ENCODE measurements at places on chromosomes 2 and 18.
A peak's percentile ranks its signal among the peaks of the same experiment; 100 is the strongest.

DNA sequence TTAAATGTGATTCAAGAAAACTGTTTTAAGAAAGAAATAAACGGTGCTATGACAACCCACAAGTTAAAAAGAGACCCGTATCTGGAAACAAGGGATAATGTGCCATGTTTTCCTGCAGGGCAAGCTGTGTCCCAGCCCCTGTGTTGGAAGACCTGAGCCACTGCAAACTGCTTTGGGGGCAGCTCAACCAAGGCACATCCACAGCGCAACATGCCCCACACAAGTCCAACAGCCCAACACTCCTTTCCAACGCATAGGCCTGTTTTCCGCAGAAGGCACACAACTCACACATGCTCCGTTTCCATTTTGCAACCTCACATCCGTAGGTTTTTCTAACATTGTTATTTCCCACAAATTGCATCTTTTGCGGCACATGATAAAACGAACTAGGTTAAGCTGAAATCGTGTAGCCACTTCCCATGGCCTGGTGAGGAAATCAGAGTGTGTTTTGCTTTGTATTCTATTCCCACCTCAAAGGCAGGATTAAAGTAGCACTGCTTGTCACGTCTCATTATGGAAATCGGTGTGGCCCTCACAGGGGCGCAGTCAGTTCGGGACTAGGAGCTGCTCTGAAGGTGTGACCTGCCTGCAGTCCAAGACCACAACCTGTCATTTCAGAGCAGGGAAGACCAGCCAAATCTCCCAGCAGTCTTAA is 50.5 kb upstream of the ZNF516 start:
- no peak for DNase-seq

DNA sequence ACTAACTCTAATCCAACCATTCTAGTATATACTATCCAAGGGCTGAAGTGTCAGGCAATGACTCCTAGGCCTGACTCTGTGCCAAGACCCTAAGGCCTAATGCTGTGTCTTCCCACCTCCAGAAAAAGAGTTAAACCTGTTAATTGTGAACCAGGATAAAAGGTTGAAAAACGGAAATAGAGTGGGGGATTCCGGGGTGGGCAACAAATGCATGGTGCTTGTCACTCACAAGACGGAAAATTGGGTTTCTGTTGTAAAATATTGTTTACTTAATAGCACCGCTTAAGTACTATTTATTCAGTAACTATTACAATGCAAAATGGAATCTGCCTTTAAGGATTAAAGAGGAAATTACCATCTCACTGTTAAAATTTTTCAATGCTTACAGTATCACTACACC is 3.2 kb downstream of the STK17B start:
- peak; percentile 79 for DNase-seq

DNA sequence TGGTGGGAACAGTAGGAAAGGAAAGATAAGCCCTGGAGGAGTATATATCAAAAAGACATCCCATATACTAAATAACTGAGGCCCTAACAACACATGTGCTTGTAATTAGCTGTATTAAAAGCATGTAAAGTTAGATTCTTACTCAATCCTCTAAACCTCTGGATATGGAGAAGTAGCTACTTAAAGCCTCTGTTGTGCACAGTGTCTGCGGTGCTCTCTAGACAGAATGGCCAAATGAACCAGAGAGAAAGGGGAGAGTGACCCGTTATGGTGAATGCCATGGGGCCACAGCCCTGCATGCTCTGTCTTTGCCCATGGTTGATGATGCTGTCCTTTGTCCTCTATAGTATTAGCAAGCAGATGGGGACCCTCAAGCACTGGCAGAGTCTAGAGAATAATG is 104.4 kb upstream of the SLC8A1 start:
- no peak for DNase-seq

- peak; percentile 54 for DNase-seq
Observed at GRCh38 chr2:207600231-207600630, 25.0 kb downstream of the METTL21A start.

- DNase-seq, result peak; percentile 97
Observed at GRCh38 chr2:176582990-176583481, 313.8 kb downstream of the MTX2 start.

DNA sequence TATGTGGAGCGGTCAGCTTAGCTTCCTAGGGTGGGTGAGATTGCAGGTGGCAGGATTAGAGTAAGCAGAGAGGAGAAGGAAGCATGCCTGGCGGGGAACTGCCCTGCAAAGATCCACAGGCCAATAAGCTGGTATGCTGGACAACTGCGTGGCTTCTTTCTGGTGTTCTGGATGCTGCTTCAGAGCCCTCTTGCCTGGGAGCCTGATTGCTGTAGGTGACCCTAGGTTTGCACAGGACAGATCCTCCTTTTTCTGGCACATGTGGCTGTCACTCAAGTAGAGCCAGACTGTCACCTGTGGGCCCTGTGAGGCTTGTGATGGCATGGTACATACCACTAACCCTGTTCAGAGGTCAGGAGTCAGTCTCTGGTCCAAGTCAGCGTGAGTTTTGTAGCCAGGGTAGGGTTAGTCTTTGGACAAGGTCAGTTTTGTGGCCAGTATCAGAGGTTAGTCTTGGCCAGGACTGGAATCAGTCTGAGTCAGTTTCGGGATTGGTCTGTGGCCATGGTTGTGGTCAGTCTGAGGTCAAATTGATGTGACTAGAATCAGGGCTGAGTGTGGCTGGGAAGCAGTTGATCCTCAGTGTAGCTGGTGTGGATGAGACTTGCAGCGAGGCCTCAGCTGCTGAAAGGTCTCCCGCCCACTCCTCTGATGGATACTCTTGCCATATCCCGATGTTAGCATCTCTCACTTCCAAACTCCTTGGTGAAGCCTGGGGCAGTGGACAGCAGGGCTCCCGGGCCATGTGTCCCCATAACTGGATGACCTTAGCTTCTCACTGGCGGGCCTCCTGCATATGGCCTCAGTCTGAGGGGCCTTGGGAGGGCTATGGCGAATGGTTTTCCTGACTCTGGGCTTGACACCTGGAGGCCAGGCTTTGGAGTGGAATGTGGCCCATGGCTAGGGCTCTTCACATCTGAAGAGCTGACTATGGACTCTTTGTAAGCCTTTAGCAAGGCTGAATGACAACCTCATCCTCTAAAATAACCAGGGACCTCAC is 260.5 kb downstream of the DYSF start:
- DNase-seq, result no peak

GRCh38 chr18:69102959-69103358 is 297.7 kb upstream of the DOK6 start:
- no peak for DNase-seq

DNA sequence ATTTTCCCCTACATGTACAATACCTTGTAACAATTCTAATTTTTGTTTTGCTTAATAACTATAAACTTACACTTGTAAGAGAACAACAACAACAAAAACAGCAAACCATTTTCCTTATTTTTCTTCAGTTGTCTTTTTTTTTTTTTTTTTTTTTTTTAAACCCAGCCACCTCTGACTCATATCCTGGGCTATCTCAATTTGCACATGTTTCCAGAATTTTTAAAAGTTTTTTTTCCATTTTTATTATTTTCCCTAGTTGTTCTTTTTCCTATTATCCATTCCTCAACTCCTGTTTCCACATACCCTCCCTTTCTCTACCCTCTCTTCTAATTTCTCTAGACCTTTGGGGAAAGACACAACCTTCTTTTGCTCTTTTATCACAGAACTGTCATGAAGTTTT is 112.5 kb downstream of the EFEMP1 start:
- DNase-seq, result peak; percentile 7

DNA sequence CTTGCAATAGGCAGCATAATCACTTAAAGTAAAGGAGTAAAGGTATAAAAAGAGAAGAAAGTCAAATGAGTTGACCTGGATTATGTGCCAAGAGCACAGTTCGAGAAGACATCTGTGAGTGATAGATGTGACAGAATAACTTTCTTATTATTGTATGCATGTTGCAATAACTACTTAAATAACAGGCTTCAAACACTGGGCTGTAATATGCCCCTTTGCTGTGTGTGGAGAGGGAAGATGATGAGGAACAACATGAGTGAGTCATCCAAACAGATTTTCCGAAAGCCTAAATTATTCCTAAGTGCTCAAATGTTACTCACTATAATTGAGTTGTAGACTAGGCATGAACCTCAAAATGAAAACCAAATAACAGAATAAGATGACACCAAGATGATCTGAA is 328.1 kb downstream of the EXOC6B start:
- DNase-seq, result peak; percentile 2

DNA sequence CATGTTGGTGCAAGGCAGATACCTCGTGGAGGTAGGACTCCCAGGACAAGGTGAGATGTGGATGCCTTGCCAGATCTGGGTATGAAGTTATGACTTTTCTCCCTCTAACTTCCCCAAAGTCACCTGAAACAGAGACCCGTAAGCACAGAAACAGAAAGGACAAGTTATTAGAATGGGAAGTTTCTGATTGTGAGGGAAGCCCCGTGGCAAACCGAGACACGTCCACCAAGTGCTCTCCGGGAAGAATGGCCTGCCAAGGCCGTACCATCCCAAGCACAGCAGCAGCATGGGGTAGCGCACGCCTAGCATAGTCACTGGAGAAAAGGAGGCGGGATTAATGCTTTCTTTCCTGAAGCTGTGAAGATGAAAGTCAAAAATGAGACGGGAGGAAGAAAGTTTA is 110.6 kb downstream of the ZNF532 start:
- no peak for DNase-seq

GRCh38 chr2:45014016-45014702 is 4.9 kb upstream of the SIX2 start:
- peak; percentile 51 for DNase-seq

DNA sequence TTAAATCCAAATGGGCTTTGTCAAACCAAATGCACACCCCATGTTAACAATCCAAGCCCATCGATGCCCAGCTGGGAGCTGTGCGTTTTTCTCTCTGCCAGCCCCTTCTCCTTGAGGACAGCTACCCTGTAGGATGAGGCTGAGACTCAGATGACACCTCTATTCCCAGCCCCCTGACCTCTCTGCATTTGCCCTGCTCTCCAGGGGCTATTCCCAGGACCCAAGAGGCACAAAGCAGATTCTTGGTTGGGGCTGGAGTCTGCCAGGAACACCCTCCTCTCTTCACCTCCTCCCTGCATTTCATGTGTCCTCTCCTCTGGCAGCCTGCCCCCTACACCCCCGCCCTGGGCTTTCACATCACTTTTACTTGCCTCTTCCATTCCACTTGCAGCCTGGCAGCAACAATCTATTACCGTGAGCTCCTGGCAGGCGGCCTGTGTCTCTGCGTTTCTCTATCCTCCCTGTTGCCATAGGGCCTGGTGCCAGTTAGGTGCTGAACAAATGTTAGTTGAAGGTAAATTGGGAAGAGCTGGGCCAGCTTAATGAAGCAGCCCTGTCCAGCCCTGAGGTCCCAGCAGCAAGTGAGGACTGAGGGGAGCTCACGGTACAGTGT is 51.8 kb downstream of the ADD2 start:
- DNase-seq, result no peak

DNA sequence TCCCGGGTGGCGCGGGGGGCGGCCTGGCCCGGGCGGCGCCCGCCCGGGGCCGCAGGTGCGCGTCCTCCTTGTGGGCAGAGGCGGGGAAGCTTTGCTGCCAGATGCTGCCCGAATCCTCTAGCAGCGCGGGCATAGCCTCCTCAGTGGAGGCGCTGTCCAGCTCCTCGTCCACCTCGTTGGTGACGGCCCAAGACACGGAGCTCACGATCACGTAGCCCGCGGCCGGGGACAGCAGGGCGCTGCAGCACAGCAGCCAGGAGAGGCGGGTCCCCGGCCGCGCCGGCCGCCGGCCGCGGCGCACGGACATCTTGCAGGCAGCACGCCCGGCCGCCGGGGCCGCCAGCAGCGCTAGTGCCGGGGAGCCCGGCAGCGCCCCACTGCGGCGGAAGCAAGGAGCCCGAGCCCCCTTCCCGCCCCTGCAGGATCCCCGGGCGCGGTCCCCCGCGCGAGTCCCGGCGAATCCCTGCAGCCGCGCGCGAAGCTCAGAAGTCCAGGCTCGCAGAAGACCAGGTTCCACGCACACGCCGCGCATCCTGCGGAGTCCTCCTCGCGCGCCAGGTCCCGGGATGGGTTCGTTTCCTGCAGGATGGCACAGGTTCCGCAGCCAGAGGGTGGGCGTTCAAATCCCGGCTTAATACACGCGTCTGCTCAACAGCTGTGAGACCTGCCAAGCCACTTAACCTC is at the start of gene CREG2:
TSS of gene CREG2 (minus strand) at position 353 of the 684 bp plus-strand sequence. CDS start at position 307, 46 bp downstream.
- peak; percentile 69 for DNase-seq

- DNase-seq, result no peak
Observed at GRCh38 chr2:232476045-232476444, 11.6 kb downstream of the ECEL1 start.

- DNase-seq, result no peak
Observed at GRCh38 chr18:11512096-11513025, 97.0 kb upstream of the SLC35G4 start.

DNA sequence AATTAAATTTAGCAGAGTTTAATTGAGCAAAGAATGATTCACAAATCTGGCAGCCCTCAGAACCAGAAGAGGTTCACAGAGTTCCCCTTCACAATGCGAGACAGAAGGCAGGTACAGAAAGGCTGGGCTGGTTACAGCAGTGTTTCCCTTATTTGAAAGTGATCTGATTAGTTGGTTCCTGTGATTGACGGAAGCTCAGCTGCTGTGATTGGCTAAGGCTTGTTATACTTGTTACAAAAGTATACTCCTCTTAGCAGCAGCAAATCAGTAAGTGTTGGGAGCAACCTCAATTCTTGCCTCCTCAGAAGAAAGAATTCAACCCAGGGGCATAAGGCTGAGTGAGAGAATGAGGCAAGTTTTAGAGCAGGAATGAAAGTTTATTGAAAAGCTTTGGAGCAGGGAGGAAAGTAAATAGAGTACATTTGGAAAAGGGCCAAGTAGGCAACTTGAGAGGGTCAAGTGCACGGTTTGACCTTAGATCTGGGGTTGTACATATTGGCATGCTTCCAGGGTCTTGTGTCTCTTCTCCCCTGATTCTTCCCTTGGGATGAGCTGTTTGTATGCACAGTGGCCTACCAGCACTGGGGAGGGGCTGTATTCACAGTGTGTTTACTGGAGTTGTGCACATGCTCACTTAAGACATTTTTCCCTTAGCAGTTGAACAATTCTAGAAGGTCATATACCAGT is 431.8 kb upstream of the RAB12 start:
- peak; percentile 10 for DNase-seq

- DNase-seq, result no peak
Observed at GRCh38 chr2:177207101-177207500, 5.5 kb upstream of the HNRNPA3 start.

DNA sequence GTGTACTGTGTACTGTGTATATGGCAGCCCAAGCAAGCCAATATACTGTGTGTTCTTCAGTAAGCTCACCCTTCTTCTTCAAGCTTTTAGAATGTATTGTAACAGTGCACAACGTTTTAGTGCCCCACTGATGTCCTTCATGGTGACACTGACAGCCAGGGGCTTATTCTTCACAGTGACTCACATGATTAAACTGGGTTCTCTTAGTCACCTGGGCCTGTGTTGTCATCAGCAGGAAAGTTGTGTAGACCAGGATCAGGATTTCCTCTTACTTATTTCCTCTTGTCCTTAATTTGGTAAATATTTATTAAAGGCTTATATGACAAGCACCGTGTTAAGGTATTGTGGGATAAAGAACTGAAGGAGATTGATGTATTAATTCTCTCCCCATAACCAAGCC is 67.9 kb upstream of the THOC1 start:
- DNase-seq, result no peak

- DNase-seq, result no peak
Observed at GRCh38 chr2:234596696-234597575, 100.1 kb upstream of the ARL4C start.

Measured in fibroblast of skin of back (primary cell).